Lower lobe of right lung (tissue), 2 donors: ENCODE measurements at places on chromosomes 13 and 19. TPM values are rescaled to one million over a fixed set of nuclear protein-coding genes. Genes with fewer than 3 reads are reported as not detected.

GRCh38 chr19:47021536-47022139, 2.0 kb downstream of the NPAS1 start:
- H3K4me1 ChIP-seq = peaks cover 22% of the 10 kb centered on the region
- no peak for DNase-seq
- peak overlapping the region; percentile 36 for H3K4me3 ChIP-seq
- peaks cover 77% of the 10 kb centered on the region for H3K27me3 ChIP-seq

MATK gene
- 11.3 TPM for total RNA-seq

SYNGR4 gene
- not detected for total RNA-seq

ZNF816 gene
- total RNA-seq = 12.0 TPM

GRCh38 chr19:27793128-27793643, 1419.8 kb downstream of the UQCRFS1 start:
- H3K27me3 ChIP-seq = no peaks in the 10 kb centered on the region
- H3K4me1 ChIP-seq = peaks cover 23% of the 10 kb centered on the region
- H3K27ac ChIP-seq = peak overlapping the region; percentile 90

DNA sequence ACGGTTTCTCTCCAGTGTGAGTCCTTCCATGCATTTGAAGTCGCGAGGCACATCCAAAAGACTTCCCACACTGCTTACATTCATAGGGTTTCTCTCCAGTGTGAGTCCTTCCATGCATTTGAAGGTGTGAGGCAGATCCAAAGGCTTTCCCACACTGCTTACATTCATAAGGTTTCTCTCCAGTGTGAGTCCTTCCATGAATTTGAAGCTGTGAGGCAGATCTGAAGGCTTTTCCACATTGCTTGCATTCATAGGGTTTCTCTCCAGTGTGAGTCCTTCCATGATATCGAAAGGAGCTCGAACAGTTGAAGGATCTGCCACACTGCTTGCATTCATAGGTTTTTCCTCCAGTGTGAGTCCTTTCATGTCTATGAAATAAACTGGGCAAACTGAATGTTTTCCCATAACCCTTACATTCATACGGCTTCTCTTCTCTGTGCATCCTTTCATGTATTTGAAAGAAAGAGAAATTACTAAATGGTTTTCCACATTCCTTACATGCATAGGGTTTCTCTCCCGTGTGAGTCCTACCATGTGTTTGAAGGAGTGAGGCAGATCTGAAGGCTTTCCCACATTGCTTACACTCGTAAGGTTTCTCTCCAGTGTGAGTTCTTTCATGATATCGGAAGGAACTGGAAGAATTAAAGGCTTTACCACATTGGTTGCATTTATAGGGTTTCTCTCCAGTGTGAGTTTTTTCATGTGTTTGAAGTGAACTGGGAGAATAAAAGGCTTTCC, 20.3 kb downstream of the ZNF433 start:
- H3K27ac ChIP-seq = no peak overlapping the region
- H3K4me1 ChIP-seq = no peaks in the 10 kb centered on the region
- H3K27me3 ChIP-seq = no peaks in the 10 kb centered on the region
- DNase-seq = no peak

GRCh38 chr13:25674371-25674770, 302.6 kb downstream of the ATP8A2 start:
- H3K36me3 ChIP-seq = no peaks in the 10 kb centered on the region
- H3K4me3 ChIP-seq = no peak overlapping the region
- H3K27ac ChIP-seq = no peak overlapping the region
- DNase-seq = no peak
- no peaks in the 10 kb centered on the region for H3K27me3 ChIP-seq
- no peaks in the 10 kb centered on the region for H3K4me1 ChIP-seq

GRCh38 chr13:50598338-50598737, 245.2 kb downstream of the DLEU7 start:
- H3K36me3 ChIP-seq = no peaks in the 10 kb centered on the region
- DNase-seq = no peak
- no peak overlapping the region for H3K4me3 ChIP-seq
- no peaks in the 10 kb centered on the region for H3K27me3 ChIP-seq

GZMM gene
- 3.6 TPM for total RNA-seq

ZNF566 gene
- 11.3 TPM for total RNA-seq

HMGB1 gene
- total RNA-seq = 221 TPM

GPR18 gene
- total RNA-seq = 0.38 TPM

GRCh38 chr13:111470933-111471332, 150.5 kb downstream of the TEX29 start:
- H3K36me3 ChIP-seq = no peaks in the 10 kb centered on the region
- no peak overlapping the region for H3K27ac ChIP-seq
- no peak overlapping the region for H3K4me3 ChIP-seq
- H3K4me1 ChIP-seq = no peaks in the 10 kb centered on the region

- no peaks in the 10 kb centered on the region for H3K4me1 ChIP-seq
- no peaks in the 10 kb centered on the region for H3K36me3 ChIP-seq
- no peaks in the 10 kb centered on the region for H3K27me3 ChIP-seq
- no peak overlapping the region for H3K27ac ChIP-seq
Observed at GRCh38 chr13:53310786-53311185, 282.2 kb downstream of the OLFM4 start.

GRCh38 chr13:111387945-111388600, 67.6 kb downstream of the TEX29 start:
- H3K4me1 ChIP-seq = no peaks in the 10 kb centered on the region
- no peak overlapping the region for H3K4me3 ChIP-seq
- no peak for DNase-seq
- H3K27ac ChIP-seq = no peak overlapping the region

GRCh38 chr19:13526552-13526951, 20.3 kb upstream of the CACNA1A start:
- peaks cover 22% of the 10 kb centered on the region for H3K27me3 ChIP-seq
- no peak overlapping the region for H3K4me3 ChIP-seq
- no peak for DNase-seq
- H3K36me3 ChIP-seq = no peaks in the 10 kb centered on the region
- no peaks in the 10 kb centered on the region for H3K4me1 ChIP-seq

- DNase-seq = no peak
- no peaks in the 10 kb centered on the region for H3K4me1 ChIP-seq
- no peak overlapping the region for H3K27ac ChIP-seq
- no peaks in the 10 kb centered on the region for H3K36me3 ChIP-seq
- no peak overlapping the region for H3K4me3 ChIP-seq
- no peaks in the 10 kb centered on the region for H3K27me3 ChIP-seq
Observed at GRCh38 chr13:95386370-95386769, 85.1 kb upstream of the ABCC4 start.

DNA sequence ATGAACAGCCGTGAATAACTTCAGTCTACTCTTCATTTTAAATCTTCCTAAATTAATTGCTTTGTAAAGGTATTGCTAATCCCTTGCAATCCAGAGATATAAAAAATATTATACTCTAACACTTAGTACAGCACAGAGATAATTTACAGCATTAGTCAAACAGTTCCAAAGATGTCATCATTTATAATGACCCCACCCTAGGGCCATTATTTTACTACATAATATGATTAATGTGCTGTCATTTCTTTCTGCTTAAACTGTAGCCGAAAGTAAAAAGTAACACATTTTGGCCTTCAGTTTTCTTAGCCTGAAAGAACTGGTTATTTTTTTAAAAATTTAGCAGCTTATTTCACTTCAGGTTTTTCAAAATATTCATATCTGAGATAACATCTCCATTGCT, 256.3 kb upstream of the RFC3 start:
- H3K27ac ChIP-seq = no peak overlapping the region
- H3K27me3 ChIP-seq = no peaks in the 10 kb centered on the region
- no peaks in the 10 kb centered on the region for H3K36me3 ChIP-seq
- H3K4me3 ChIP-seq = no peak overlapping the region

- no peaks in the 10 kb centered on the region for H3K27me3 ChIP-seq
- H3K36me3 ChIP-seq = no peaks in the 10 kb centered on the region
- H3K4me3 ChIP-seq = no peak overlapping the region
Observed at GRCh38 chr13:32731576-32731975, 145.3 kb downstream of the PDS5B start.

- no peak for DNase-seq
- no peak overlapping the region for H3K27ac ChIP-seq
- H3K4me3 ChIP-seq = no peak overlapping the region
- no peaks in the 10 kb centered on the region for H3K4me1 ChIP-seq
- no peaks in the 10 kb centered on the region for H3K36me3 ChIP-seq
Observed at GRCh38 chr13:74084375-74084935, 49.7 kb downstream of the KLF12 start.

DNA sequence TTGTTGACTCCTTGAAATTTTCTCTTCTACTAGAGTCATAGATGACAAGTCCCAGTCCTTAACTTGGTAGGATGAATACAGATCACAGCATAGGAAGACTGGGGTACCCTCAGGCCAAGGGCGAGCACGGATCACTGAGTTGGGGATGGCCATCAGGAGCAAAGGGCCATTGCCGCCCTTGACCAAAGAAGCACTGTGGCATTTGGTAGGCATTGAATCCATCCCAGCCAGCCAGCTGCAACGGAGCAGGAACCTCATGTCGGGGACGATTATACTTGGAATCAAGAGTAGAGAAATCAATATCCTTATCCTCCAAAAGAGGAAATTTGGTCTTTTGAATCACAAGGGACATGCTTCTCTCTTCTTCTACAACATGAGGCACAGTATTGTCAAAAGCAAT, 50.1 kb upstream of the ZNF573 start:
- no peaks in the 10 kb centered on the region for H3K36me3 ChIP-seq
- no peak overlapping the region for H3K4me3 ChIP-seq
- H3K27me3 ChIP-seq = no peaks in the 10 kb centered on the region
- no peak for DNase-seq
- H3K27ac ChIP-seq = no peak overlapping the region
- no peaks in the 10 kb centered on the region for H3K4me1 ChIP-seq

RAB20 gene
- 51.3 TPM for total RNA-seq

- peak overlapping the region; percentile 99 for H3K4me3 ChIP-seq
- no peak overlapping the region for H3K27ac ChIP-seq
- H3K27me3 ChIP-seq = no peaks in the 10 kb centered on the region
- no peaks in the 10 kb centered on the region for H3K36me3 ChIP-seq
Observed at GRCh38 chr19:10601999-10602329, 14.9 kb upstream of the AP1M2 start.

LHFPL6 gene
- total RNA-seq = 68.7 TPM

- no peak overlapping the region for H3K4me3 ChIP-seq
- H3K27ac ChIP-seq = no peak overlapping the region
- no peaks in the 10 kb centered on the region for H3K27me3 ChIP-seq
- H3K4me1 ChIP-seq = no peaks in the 10 kb centered on the region
- no peak for DNase-seq
Observed at GRCh38 chr13:76832258-76832988, 53.8 kb downstream of the KCTD12 start.

- no peak for DNase-seq
- H3K36me3 ChIP-seq = no peaks in the 10 kb centered on the region
- H3K27me3 ChIP-seq = no peaks in the 10 kb centered on the region
- no peak overlapping the region for H3K4me3 ChIP-seq
- H3K4me1 ChIP-seq = no peaks in the 10 kb centered on the region
Observed at GRCh38 chr13:28597641-28598040, 61.3 kb upstream of the POMP start.

GRCh38 chr13:24032674-24033073, 127.8 kb upstream of the SPATA13 start:
- H3K4me3 ChIP-seq = no peak overlapping the region
- H3K27ac ChIP-seq = peak overlapping the region; percentile 57
- no peaks in the 10 kb centered on the region for H3K27me3 ChIP-seq
- H3K36me3 ChIP-seq = no peaks in the 10 kb centered on the region

GRCh38 chr19:31135841-31136240, 213.4 kb downstream of the TSHZ3 start:
- no peak overlapping the region for H3K27ac ChIP-seq
- no peak for DNase-seq
- H3K27me3 ChIP-seq = no peaks in the 10 kb centered on the region
- no peak overlapping the region for H3K4me3 ChIP-seq
- H3K4me1 ChIP-seq = no peaks in the 10 kb centered on the region

DNA sequence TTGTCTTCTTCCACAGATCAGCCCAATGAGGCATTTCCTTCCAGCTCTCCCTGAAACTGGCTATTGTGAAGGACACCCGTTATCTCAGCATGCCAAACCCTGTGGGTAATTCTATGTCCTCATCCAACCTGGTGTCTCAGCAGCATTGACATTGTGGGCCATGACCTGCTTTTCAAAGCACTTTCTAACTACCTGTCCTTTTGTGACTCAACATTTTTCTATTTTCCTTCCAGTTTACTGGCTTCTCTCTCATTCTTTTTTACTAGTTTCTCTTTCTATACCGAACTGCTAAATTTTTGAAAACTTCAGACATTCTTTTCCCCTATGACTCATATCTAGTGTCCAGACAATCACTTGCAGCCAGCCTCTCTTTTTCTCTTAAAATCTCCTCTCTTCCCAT, 136.4 kb upstream of the HTR2A start:
- H3K4me3 ChIP-seq = no peak overlapping the region
- H3K27me3 ChIP-seq = no peaks in the 10 kb centered on the region
- no peaks in the 10 kb centered on the region for H3K36me3 ChIP-seq
- DNase-seq = no peak
- H3K4me1 ChIP-seq = no peaks in the 10 kb centered on the region
- H3K27ac ChIP-seq = no peak overlapping the region

KATNAL1 gene
- total RNA-seq = 18.4 TPM

CABP5 gene
- not detected for total RNA-seq

- no peaks in the 10 kb centered on the region for H3K36me3 ChIP-seq
- DNase-seq = no peak
- peaks cover 6% of the 10 kb centered on the region for H3K27me3 ChIP-seq
- no peaks in the 10 kb centered on the region for H3K4me1 ChIP-seq
- no peak overlapping the region for H3K4me3 ChIP-seq
- H3K27ac ChIP-seq = no peak overlapping the region
Observed at GRCh38 chr19:4208385-4209094, 20.8 kb upstream of the EBI3 start.

ZNF543 gene
- total RNA-seq = 5.3 TPM

- no peaks in the 10 kb centered on the region for H3K4me1 ChIP-seq
- H3K36me3 ChIP-seq = no peaks in the 10 kb centered on the region
- H3K4me3 ChIP-seq = no peak overlapping the region
- no peak overlapping the region for H3K27ac ChIP-seq
- no peaks in the 10 kb centered on the region for H3K27me3 ChIP-seq
Observed at GRCh38 chr13:100710176-100710575, 35.6 kb upstream of the TMTC4 start.

GRCh38 chr13:98280176-98280510, 103.1 kb upstream of the RNF113B start:
- no peaks in the 10 kb centered on the region for H3K36me3 ChIP-seq
- H3K4me1 ChIP-seq = peaks cover 9% of the 10 kb centered on the region
- no peak overlapping the region for H3K27ac ChIP-seq
- H3K27me3 ChIP-seq = no peaks in the 10 kb centered on the region
- H3K4me3 ChIP-seq = no peak overlapping the region
- DNase-seq = no peak

DNA sequence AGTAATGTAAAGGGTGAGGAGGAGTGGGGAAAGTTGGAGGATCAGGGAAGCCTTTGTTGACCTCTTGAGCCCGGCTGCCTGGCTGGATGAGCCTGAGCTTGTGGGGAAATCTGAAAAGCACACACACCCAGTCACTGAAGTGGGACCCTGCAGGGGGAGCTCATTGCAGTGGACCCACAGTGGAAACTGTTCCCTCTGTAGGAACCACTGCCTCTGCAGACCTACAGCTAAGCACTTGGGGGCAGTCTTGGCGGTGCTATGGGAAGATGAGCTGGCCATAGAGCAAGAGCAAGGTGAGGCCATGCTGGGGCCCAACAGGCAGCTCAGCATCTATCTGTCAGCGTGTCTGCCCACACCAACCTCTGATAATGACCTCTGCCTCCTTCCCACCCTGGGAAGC, 294.8 kb downstream of the TSHZ3 start:
- no peak overlapping the region for H3K27ac ChIP-seq
- H3K4me1 ChIP-seq = no peaks in the 10 kb centered on the region
- DNase-seq = no peak
- H3K36me3 ChIP-seq = no peaks in the 10 kb centered on the region
- H3K27me3 ChIP-seq = no peaks in the 10 kb centered on the region

DHDH gene
- total RNA-seq = 1.9 TPM

FGF21 gene
- total RNA-seq = not detected
